ENCODE measurements at places on chromosomes 3 and 15. TPM values are rescaled to one million over a fixed set of nuclear protein-coding genes. Genes with fewer than 3 reads are reported as not detected.
A peak's percentile ranks its signal among the peaks of the same experiment; 100 is the strongest.

GRCh38 chr3:187314176-187314575, 22.6 kb upstream of the MASP1 start:
- no peak for DNase-seq

Gene HRG
- not detected for total RNA-seq

Gene TIGIT
- not detected for total RNA-seq

GRCh38 chr3:62500556-62501288, 127.4 kb upstream of the FEZF2 start:
- DNase-seq = no peak

Gene SLC2A2
- total RNA-seq = not detected

- DNase-seq = no peak
Measured at GRCh38 chr3:105759442-105760078, 109.3 kb downstream of the CBLB start.

- peak; percentile 13 for DNase-seq
Measured at GRCh38 chr3:12194669-12195161, 36.0 kb upstream of the TIMP4 start.

Gene DPP8
- 30.9 TPM for total RNA-seq

DNA sequence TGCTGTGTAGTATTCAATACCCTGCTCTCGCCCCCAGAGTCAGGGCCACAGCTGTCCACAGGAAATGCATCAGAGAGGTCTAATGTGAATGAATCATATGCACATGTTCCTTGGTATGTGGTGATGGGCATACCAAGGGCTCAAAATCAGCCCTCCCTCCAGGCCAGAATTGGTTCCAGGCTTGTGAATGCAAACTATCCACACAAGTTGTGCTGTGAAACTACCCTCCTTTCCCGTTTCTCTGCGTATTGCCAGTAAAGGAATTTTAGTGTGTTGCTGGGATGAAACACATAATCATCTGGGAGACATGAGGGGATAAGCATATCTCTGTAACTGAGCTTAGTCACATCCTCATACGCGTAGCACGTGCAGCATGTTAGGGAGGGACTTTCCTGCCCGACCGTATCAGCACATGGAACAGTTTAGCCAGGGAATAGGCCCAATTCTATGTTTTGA, 9.2 kb upstream of the MME start:
- peak; percentile 92 for DNase-seq

Gene ANKRD63
- not detected for total RNA-seq

Gene SEMA3F
- 35.6 TPM for total RNA-seq
